Stimulated activated CD8-positive, alpha-beta memory T cell treated with anti-CD3 and anti-CD28 coated beads, Interleukin-7, amount 100 ng/mL, for 1 hour (primary cell): ENCODE measurements at places on chromosomes 6 and 20.

GRCh38 chr20:52031206-52031562, 160.4 kb downstream of the ZFP64 start:
- no peak for DNase-seq

DNA sequence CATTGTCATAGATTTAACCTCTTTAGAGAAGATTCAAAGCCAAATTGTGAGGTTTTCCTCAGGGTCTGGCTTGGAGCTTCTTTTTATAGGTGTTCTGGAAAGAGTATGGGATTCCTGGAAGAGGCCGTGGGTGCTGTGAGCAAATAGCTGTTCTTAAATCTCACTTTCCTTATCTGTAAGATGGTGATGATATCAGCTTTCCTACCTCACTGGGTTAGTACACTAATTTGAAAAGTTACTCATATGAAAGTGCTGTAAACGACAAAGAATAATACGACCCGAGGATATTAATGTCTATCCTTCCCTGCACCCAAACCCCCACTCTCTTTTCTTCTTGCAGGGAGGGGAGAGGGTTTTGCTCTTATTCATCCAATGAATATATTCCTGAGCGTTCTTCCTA, 116.9 kb upstream of the ENPP5 start:
- no peak for DNase-seq

DNA sequence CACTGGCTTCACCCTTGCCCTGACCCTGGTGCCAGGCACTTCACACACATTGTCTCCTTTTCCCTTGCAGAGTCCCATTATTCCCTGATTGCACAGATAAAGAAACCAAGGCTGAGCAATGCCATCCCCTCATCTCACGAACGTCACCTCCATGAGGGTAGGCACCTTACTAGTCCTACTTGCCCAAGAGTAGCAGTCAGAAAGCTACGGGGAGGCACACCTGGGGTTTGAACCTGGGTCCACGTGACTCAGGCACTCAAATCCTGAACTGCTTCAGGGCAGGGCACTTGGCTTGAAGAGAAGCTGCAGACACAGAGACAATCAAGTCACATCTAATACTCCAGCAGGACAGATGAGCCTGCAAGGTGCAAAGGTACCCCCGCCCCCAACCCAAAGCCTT, 1.9 kb downstream of the BCAS1 start:
- no peak for DNase-seq

- DNase-seq = no peak
Observed at GRCh38 chr6:33668914-33669313, 42.6 kb downstream of the UQCC2 start.

- DNase-seq = no peak
Observed at GRCh38 chr6:67956352-67956751, 678.7 kb upstream of the ADGRB3 start.

GRCh38 chr20:58721951-58722778, 29.6 kb downstream of the NPEPL1 start:
- no peak for DNase-seq

DNA sequence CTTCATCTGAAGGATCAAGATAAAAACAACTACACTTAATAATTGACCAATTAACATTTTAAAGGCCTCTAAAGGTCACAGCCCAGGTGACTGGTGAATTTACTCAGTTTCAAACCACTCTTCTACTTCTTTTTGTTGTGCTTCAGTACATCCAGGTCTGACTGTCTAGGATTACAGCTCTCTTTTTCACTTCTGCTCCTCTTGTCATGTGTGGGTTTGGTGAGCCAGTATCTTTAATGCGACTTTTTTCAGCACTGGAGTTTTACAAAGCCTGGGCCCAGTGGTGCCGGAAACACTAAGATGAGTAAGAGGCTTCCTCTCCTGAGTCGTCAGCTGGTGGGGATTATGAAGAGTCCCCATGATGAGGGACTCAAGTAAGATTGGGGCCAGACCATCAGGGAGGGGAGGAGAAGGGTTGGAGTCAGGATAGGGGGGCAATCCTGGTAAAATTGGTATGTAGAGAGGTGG, 27.0 kb downstream of the HECA start:
- no peak for DNase-seq

DNA sequence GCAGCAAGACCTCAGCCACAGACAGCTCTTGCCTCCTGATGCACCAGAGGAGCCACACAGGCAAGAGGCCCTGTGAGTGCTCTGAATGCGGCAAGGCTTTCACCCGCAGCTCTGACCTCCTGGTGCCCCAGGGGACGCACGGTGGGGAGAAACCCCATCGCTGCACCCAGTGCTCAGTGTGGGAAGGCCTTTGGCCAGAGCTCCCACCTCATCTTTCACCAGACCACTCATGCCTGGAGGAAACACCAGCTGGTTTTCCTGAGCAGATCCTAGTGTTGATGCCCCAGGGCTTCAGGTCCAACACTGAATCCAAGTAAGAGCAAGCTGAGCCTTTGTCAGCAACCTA, 37.0 kb upstream of the XRN2 start:
- no peak for DNase-seq

DNA sequence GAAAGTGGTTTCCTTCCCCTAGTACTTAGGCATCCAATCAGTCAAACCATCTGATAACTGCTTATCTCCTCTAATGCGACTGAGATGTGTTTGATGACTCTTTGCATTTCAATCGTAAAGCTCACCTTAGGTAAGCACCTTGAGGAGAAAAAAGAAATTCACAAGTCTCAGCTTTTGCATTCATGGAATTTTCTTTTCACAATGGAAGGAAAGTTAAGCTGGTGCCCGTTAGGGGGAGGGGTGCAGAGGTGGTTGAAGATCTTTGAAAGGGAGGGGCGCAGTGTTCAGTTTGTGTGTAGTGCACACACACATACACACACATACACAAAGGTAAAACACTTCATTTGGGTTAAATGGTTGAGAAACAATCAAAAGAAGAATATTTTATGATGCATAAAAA, 87.1 kb upstream of the SALL4 start:
- no peak for DNase-seq

DNA sequence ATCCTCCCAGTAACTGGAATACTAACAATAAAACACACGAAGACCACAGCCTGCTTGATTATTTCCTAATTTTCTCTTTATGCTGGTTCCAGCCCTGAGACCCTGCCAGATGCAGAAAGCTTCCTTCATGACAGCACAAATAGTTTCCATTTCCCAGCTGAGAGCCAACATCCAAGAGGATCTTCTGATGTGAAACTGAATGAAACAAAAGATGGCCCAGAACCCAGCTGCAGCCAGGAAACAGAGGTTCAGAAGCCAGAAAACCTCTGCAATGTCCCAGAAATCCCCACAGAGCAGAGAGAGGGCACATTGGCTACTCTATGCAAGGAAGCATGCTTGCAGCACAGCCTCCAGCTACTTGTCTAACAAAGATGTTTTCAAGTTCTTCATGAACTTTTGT, 61.8 kb upstream of the PLEKHG1 start:
- DNase-seq = no peak

GRCh38 chr20:768426-768978, at the start of gene SLC52A3:
Gene SLC52A3 (minus strand): TSS chr20:768500. CDS start chr20:765774, 2,726 bp downstream.
- DNase-seq = no peak

GRCh38 chr20:51345601-51346101, 196.9 kb downstream of the NFATC2 start:
- DNase-seq = no peak

DNA sequence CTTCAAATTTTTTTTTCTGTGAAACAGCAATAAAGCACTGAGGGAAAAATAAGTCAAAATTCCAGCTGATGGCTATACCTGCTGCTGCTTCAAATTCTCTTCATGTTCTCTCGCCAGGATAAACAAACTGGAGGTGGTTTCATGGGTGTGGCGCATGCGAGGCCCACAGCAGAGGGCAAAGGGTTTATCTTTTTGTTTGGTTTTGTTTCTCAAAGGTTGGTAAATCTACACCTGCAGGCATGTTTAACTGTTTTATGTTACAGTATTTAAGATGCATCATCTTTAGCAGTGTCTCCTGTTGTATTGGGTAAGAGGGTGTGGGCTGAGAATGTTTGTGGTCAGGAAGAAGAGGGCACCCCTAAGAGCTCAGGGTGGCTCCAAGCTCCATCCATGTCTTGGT, 342.2 kb downstream of the CDH26 start:
- no peak for DNase-seq

DNA sequence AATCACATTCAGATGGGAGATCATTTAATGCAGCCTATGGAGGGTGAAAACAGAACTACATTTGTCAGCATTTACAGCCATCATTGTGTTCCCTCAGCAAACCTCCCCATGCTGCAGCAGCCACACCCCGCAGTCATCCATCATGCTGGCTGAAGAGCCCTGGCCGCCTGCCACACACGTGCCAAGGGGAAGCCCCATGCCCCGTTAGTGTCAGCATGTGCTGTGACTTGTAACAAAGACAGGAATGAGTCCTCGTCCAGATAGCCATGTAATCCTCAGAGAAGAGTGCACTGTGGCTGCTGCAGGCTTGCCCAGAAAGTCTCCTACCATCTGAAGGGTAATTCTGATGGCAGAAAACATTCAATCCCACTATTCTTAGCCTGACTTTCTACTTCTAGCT, 1097.8 kb downstream of the KIF16B start:
- DNase-seq = no peak

DNA sequence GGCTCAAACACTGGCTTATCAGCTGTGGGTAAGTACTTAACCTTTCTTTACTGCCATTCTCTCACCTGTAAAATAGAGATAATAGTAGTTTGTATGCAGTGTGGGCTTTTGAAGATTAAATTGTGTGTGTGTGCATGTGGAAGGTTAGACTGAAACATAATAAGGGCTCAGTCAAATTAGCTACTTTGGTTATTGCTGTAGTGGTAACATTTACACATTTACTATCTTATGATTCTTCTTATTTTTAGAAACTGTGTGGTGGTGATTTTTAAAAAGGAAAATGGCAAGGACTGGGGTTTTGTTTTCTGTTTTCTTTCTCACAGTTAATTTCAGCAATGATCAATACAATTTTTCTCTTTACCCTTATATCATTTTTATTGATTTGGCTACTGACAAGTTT, 206.9 kb downstream of the NKAIN2 start:
- DNase-seq = no peak

DNA sequence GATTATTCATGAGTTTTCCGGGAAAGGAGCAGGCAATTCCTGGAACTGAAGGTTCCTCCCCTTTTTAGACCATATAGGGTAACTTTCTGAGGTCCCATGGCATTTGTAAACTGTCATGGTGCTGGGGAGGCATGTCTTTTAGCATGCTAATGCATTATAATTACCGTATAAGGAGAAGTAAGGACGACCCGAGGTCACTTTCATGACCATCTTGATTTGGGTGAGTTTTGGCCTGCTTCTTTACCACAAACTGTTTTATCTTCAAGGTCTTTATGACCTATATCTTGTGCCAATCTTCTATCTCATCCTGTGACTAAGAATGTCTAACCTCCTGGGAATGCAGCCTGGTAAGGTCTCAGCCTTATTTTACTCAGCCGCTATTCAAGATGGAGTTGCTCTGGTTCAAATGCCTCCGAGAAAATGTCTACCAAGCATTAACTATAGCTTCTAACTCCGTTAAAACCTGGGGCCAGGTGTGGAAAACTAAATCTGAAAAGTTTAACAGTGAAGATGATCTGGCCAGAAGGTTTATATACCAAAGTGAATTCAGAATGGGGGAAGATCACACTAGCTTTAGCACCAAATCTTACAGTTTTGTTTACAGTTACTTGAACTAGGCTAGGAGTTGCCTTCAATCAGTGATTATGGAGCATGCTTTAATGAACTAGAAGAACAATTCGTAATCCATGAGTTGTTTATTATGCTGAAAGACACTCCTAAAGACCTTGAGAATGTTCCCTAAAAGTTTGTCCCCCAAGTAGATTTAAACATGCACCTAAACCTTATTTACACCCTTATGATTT, 80.0 kb upstream of the TOP1 start:
- no peak for DNase-seq

- no peak for DNase-seq
Observed at GRCh38 chr6:168368066-168368820, 48.7 kb upstream of the DACT2 start.
